ENCODE measurements at places on chromosomes 5 and 9. TPM values are rescaled to one million over a fixed set of nuclear protein-coding genes. Genes with fewer than 3 reads are reported as not detected.

GRCh38 chr5:130237721-130238120 lies 333.5 kb downstream of the CHSY3 start:
- no peak for ATAC-seq

GRCh38 chr5:113060408-113061025 lies 83.9 kb downstream of the DCP2 start:
- ATAC-seq, result no peak

DNA sequence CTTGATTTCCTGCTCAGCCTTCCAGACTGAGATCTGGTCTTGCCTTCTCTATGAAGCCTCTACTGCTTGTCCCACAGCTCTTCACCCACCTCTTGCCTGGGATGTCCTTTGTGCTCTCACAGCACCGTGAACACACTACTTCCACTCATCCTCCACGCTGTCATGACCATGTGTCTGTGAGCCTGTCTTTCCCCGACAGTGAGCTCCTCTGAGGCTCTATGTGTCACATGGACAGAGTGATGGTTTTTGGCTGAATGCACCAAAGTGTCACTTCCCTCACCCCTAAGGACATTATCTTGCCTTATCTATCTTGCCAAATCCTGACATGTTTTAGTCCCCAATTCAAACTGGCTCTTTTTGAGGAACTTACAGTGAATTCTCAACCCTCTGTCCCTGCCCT lies 11.3 kb downstream of the PHYKPL start:
- no peak for ATAC-seq

GRCh38 chr5:92567831-92568450 lies 1013.1 kb downstream of the NR2F1-AS1 start:
- no peak for ATAC-seq

ROPN1L gene
- not detected for total RNA-seq

ADGRD2 gene
- total RNA-seq, result not detected

All from gastroesophageal sphincter (tissue), 4 donors.